Colonic mucosa (tissue), 4 donors: ENCODE measurements at places on chromosomes 1 and 21.

DNA sequence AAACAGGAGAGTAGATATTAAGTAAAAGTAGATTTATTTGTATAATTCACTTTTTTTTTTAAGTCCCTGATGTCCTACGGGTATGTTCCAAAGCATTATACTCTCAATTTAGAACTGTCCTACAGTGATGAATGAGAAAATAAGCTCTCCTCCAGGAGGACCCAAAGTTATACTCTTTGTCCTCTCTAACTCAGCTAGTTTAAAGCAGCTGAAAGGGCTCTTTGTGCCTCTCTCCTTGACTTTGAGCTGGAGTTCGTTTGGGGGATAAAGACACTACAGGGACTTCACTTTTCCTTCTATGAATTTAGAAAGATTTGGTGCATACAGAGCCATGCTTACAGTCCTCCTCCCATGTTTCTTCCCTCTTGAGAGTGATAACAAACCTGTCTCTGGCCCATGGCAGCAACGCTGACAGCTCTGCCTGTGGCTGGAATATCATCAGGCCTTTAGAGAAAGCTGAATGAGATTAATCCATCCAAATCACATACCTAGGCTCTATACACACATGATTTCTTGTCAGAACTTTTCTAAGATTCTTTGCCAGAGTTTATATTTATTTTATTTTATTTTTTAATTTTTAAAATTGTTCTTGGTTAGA lies 134.3 kb downstream of the PIK3R3 start:
- no peak overlapping the region for H3K4me3 ChIP-seq
- no peaks in the 10 kb centered on the region for H3K36me3 ChIP-seq
- no peaks in the 10 kb centered on the region for H3K4me1 ChIP-seq
- H3K27ac ChIP-seq = no peak overlapping the region
- H3K27me3 ChIP-seq = no peaks in the 10 kb centered on the region

GRCh38 chr1:205677167-205677566 lies 3.1 kb downstream of the SLC45A3 start:
- H3K27me3 ChIP-seq = no peaks in the 10 kb centered on the region
- H3K36me3 ChIP-seq = no peaks in the 10 kb centered on the region
- H3K27ac ChIP-seq = peak overlapping the region; percentile 67
- no peak overlapping the region for H3K4me3 ChIP-seq

DNA sequence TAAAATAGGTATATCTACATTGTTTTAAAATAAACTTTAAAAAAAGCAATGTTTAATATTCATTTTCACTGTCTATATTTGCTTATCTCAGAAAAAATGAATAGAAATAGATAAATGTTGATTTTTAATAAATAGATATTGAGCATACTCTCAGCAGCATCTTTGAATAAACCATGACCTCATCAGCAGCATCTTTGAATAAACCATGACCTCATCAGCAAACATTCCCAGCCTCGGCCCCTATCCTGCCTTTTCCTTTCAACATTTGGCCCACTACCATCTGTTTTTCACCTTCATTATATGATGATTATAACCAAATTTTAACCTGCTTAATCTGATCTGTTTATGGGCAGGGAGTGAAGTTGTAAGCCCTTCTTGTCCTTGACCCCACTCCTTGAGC lies 148.7 kb upstream of the SAMSN1 start:
- no peak overlapping the region for H3K27ac ChIP-seq
- no peaks in the 10 kb centered on the region for H3K4me1 ChIP-seq
- H3K4me3 ChIP-seq = no peak overlapping the region
- H3K27me3 ChIP-seq = no peaks in the 10 kb centered on the region

GRCh38 chr1:177907000-177907399 lies 62.9 kb downstream of the SEC16B start:
- no peaks in the 10 kb centered on the region for H3K4me1 ChIP-seq
- no peak for DNase-seq
- H3K36me3 ChIP-seq = no peaks in the 10 kb centered on the region
- no peaks in the 10 kb centered on the region for H3K27me3 ChIP-seq
- H3K27ac ChIP-seq = no peak overlapping the region
- no peak overlapping the region for H3K4me3 ChIP-seq

- H3K27me3 ChIP-seq = no peaks in the 10 kb centered on the region
- no peak for DNase-seq
- H3K36me3 ChIP-seq = no peaks in the 10 kb centered on the region
Observed at GRCh38 chr1:87089070-87089736, 174.8 kb downstream of the HS2ST1 start.

GRCh38 chr1:43995984-43996732 lies 4.8 kb downstream of the CCDC24 start:
- no peaks in the 10 kb centered on the region for H3K27me3 ChIP-seq
- DNase-seq = no peak
- H3K4me1 ChIP-seq = no peaks in the 10 kb centered on the region

- H3K4me3 ChIP-seq = no peak overlapping the region
- H3K4me1 ChIP-seq = no peaks in the 10 kb centered on the region
- DNase-seq = no peak
- no peaks in the 10 kb centered on the region for H3K36me3 ChIP-seq
- H3K27me3 ChIP-seq = no peaks in the 10 kb centered on the region
Observed at GRCh38 chr1:222582099-222582774, 7.5 kb downstream of the TAF1A start.

DNA sequence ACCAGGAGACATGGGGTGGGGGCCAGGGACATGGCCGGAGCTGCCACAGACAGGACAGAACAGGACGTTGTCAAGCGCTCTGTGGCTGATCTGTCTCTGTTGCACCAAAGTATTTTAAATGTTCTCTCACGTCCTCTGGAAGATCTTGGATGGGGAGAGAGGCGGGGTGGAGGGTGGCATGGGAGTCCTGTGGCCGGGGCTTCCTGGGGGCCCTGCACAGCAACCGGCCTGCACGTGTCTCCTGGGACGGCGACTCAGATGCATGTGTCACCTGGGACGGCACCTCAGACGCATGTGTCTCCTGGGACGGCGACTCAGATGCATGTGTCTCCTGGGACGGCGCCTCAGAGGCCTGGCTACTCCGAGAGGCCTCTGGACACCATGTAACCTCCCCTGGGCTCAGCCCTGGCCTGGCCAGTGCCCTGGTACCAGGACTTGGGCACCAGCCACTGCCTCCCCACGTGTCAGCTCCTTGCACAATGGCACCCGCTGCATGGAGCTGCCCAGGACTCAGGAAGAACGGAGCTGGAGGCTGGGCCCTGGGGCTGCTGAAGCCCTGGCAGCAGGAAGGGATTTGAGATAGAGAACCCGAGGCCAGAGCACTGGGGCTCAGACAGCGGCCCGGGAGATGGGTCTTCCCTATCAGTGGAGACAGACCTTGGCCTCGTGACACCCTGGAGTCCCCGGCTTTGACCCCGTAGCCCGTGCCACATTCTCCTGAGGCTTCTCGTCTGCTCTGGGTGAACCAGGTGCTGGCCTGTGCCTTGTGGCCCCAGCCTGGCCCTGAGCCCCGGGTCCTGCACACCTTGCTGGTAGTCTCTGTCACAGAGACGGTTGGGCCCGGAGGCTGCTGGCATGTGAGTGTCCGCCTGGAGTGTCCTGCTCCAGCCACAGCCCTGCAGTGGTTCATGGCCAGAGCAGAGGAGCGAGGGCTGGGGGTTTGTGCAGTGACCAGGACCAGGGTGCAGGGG lies 14.7 kb upstream of the SLC19A1 start:
- no peaks in the 10 kb centered on the region for H3K27me3 ChIP-seq
- no peaks in the 10 kb centered on the region for H3K36me3 ChIP-seq
- H3K4me3 ChIP-seq = no peak overlapping the region
- H3K4me1 ChIP-seq = peaks cover 5% of the 10 kb centered on the region

GRCh38 chr1:53413175-53414001 lies 45.8 kb upstream of the DMRTB1 start:
- no peak for DNase-seq
- no peaks in the 10 kb centered on the region for H3K4me1 ChIP-seq

GRCh38 chr1:37423810-37424209 lies 50.6 kb upstream of the ZC3H12A start:
- H3K36me3 ChIP-seq = no peaks in the 10 kb centered on the region
- H3K4me3 ChIP-seq = no peak overlapping the region
- no peak for DNase-seq
- H3K27ac ChIP-seq = no peak overlapping the region
- H3K27me3 ChIP-seq = no peaks in the 10 kb centered on the region
- no peaks in the 10 kb centered on the region for H3K4me1 ChIP-seq

DNA sequence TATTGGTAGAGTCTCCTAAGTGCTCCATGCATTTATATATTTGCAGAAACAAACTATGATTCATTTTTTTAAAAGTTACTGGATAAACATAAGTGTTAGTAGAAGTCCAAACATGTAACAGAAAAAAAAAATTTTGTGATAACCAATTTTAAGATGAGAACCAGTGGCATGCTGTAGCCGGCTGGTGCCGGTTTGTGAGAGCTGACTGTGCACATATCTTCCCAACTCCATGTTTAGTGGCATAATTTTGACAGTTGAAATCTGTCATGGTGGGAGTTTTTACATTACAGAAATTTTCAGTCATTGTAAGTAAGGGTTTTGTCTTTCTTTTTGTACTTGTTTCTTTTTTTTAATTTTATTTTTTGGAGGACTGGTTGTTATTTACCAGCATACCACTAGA lies 141.2 kb downstream of the TTLL7 start:
- H3K4me3 ChIP-seq = no peak overlapping the region
- no peaks in the 10 kb centered on the region for H3K27me3 ChIP-seq
- H3K27ac ChIP-seq = no peak overlapping the region
- no peaks in the 10 kb centered on the region for H3K36me3 ChIP-seq

- no peaks in the 10 kb centered on the region for H3K27me3 ChIP-seq
- peak; percentile 23 for DNase-seq
- H3K4me1 ChIP-seq = no peaks in the 10 kb centered on the region
- H3K4me3 ChIP-seq = no peak overlapping the region
Observed at GRCh38 chr1:175338387-175339135, 146.0 kb upstream of the KIAA0040 start.

DNA sequence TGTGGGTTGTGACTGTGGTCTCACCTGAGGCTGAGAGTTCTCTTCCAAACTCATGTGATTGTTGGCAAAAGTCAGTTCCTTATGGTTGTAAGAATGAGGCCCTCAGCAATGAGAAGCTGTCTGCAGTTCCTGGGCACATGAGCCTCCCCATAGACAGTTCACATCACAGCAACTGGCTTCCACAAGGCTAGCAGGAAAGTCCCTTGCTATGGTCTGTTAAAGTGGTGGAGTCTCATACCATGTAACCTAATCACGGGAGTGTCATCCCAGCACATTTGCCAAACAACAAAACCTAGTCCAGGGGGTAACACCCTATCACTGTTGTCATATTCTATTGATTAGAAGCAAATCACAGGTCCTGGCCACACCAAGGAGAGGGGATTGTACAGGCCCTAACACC lies 163.8 kb downstream of the BACH1 start:
- H3K4me1 ChIP-seq = no peaks in the 10 kb centered on the region
- no peaks in the 10 kb centered on the region for H3K36me3 ChIP-seq
- DNase-seq = no peak
- no peak overlapping the region for H3K27ac ChIP-seq
- no peak overlapping the region for H3K4me3 ChIP-seq

DNA sequence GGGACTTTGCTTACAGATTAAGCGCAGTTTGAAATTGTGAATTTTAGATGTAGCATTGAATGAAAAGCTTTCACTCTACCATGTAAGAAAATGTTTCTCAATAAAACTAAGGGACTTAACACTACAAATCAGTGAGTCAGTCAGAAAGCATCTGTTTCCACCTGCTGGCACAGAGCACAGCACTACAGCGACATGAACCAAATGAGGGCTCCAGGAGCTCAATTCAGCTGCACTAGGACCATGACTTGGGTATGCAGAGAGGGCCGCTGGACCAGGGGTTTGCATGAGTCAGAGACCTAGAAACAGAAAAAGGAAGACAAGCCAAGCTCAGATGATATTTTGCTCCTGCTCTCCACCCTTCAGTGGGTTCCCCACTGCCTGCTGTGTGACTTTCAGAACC lies 5.2 kb downstream of the SUSD4 start:
- no peak for DNase-seq
- peaks cover 11% of the 10 kb centered on the region for H3K27me3 ChIP-seq
- H3K4me1 ChIP-seq = no peaks in the 10 kb centered on the region

GRCh38 chr1:52240592-52241210 lies 98.8 kb downstream of the ZFYVE9 start:
- no peaks in the 10 kb centered on the region for H3K4me1 ChIP-seq
- H3K27me3 ChIP-seq = no peaks in the 10 kb centered on the region
- no peak for DNase-seq
- H3K36me3 ChIP-seq = no peaks in the 10 kb centered on the region
- H3K4me3 ChIP-seq = no peak overlapping the region

DNA sequence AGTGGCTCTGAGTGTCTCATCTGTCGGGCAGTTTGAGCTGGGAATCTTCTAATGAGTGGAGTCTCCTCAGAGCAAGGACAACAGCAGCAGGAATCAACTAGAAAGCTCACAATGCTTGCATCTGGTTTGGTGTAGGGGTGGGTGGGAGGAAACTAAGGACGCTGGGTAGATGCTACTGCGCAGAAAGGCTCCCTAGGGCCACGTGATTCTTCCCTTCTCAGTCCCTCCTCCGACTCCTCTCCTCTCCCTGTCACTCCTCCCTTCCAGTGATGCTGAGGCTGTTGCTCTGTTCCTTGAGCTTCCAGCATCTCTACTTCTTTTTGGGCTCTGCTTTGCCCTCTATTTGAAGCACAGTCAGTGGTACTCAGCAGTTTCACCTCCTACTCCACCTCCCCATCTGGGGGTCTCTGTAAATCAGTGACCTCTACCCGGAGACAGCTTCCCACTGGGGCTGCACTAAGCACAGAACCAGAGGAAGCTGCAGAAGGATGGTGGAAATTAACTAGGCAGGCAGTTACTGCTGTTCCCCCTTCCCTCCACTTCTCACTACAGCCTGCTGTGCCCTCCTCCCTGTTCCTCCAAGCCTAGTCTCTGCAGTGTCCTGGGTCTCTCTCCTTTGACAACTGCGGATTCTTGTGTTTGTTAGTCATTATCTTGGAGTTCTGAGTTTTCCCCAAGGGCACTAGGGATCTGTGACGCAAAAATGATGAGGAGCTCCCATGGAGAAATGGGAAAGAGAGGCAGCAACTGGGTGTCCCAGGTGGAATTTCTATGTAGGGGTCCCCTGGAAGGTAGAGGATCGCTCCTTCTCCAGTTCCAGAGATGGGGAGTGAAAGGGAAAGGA lies 5.8 kb downstream of the LINGO4 start:
- no peak for DNase-seq
- H3K27ac ChIP-seq = no peak overlapping the region
- no peak overlapping the region for H3K4me3 ChIP-seq
- H3K27me3 ChIP-seq = no peaks in the 10 kb centered on the region
- no peaks in the 10 kb centered on the region for H3K4me1 ChIP-seq

DNA sequence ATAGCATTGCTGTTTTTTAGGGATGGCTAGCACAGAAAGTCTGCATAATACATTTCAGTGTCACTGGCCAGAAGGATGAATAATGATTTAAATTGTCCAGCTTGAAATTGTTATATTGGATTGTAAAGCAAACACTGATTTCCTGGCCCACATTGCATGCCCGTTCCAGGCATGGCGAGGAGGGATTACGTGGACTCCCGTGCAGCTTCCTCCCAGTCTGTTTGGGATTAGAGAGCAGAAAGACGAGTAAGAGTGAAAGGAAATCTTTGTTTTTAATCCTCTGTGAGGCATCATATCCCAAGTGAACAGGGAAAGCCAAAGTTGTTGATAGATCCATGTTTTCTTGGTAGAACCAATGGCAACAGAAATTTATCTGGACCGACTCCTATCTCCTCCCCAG lies 8.4 kb downstream of the TRIM58 start:
- no peaks in the 10 kb centered on the region for H3K36me3 ChIP-seq
- no peak overlapping the region for H3K27ac ChIP-seq
- H3K27me3 ChIP-seq = no peaks in the 10 kb centered on the region
- no peaks in the 10 kb centered on the region for H3K4me1 ChIP-seq
- no peak overlapping the region for H3K4me3 ChIP-seq
- DNase-seq = no peak
